ENCODE measurements at places on chromosomes 11 and 22.

DNA sequence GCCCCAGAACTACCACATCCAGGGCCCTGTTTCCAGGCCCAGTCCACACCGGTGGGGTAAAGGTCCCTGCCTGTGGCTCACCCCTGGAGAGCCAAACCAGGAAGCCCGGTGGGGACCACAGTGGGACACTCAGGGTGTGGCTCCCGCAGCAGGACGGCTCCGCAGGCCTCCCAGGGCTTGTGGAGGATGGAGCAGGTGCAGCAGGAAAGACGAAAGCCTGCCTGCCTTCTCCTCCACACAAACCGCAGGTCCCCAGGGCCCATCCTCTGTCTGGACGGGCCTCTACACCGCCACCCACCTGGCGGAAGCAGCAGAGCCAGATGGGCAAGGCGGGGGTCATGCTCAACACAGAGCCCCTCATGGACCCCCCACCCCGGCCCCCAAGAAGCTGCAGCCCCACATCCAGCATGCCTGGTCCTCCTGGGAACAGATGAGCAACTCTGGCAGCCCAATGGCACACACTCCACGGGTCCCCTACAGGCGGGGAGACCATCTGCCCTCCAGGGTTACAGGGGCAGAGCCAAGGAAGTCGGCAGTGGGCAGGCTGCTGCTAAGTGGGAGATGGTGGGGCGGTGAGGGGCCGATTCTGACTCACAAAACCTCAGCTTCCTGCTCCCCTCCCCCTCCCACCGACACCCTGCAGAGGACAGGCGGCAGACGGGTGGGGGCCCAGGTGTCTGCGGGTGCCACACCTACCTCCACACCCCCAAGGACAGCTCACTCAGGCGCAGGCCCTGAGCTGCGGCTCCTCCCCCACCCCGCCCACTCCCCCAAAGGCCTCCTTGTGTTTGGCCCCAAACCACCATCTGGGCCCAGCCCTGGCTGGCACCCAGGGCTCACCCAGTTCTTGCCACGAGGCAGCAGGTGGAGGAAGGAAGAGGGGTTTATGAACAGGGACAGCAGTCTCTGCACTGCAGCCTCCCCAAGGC is 5.2 kb downstream of the SBF1 start:
- peak; percentile 94 for DNase-seq

DNA sequence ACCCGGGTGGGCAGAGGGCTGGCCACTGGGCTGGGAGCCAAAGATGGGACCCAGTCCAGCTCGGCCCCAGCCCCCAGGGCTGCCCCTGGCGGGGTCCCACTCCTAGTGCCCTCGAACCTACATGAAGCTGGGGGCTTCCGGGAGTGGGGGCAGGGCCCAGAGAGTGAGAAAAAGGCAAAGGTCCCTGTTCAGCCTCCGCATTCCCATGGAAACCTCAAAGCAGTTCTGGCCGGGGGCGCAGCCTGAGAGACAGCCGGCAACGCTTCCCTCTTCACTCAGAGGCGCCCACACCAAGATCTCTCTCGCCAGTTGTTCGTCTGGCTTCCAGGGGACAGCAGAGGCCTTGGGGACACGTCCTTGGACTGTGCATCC is 22.4 kb upstream of the ARHGAP8 start:
- DNase-seq, result no peak

- no peak for DNase-seq
These were observed 28.4 kb upstream of the TXNRD2 start for GRCh38 chr22:19970031-19970478.

GRCh38 chr11:133928628-133929059 is 28.1 kb downstream of the IGSF9B start:
- peak; percentile 31 for DNase-seq

GRCh38 chr11:89361734-89362133 is 129.4 kb downstream of the NOX4 start:
- no peak for DNase-seq

- peak; percentile 16 for DNase-seq
These were observed 77.1 kb downstream of the LINC01488 start for GRCh38 chr11:69558519-69558941.

DNA sequence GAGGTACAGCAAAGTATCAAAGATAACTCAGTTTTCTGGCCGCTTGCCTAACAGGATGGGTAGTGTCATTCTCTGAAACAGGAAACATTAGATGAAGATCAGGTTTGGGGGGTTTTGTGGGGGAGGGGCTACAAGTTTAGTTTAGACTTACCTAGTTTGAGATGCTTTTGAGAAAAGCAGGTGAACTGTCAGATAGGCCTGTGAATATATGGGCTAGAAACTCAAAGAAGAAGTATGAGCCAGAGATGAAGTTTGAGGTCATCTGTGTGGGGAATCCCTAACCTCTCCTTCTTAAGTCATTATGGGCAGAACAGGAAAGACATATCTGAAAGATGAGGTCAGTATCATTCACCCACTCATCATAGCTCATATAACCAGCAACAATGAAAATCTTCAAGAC is 11.9 kb downstream of the HOATZ start:
- no peak for DNase-seq
